ENCODE measurements at places on chromosomes 6 and 20.

GRCh38 chr20:45965169-45966002, 6.6 kb downstream of the ZNF335 start:
- DNase-seq: no peak

DNA sequence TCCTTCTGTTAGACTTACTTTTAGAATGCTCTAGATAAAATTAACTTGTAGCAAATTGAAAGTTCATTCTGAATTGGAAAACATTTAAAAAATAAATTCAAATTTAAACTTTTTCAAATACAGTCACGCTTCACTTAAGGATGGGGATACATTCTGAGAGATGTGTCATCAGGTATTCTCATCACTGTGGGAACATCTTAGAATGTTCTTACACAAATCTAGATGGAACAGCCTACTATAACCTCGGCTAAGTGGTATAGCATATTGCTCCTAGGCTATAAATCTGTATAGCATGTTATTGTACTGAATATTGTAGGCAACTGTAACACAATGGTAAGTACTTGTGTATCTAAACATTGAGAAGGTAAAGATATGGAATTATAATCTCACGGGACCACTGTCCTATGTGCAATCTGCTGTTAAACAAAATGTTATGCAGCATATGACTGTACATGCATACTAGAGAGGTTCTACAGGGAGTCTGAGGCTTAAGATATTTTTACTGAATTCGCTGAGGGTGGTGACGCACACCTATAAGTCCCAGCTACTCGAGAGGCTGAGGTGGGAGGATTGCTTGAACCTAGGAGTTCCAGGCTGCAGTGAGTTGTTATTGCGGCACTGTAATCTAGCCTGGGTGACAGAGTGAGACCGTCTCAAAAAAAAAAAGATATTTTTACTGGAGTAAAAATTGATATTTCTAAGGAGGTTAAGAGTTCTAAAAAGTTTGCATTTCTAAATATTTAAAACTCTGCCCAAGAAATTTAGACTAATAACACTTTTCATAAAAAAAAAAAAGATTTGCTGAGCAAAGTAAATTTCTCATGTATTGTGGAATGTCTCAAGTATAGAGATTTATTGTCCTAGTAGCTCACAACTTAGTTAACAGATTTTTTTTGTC, 87.3 kb upstream of the TULP1 start:
- DNase-seq: no peak

DNA sequence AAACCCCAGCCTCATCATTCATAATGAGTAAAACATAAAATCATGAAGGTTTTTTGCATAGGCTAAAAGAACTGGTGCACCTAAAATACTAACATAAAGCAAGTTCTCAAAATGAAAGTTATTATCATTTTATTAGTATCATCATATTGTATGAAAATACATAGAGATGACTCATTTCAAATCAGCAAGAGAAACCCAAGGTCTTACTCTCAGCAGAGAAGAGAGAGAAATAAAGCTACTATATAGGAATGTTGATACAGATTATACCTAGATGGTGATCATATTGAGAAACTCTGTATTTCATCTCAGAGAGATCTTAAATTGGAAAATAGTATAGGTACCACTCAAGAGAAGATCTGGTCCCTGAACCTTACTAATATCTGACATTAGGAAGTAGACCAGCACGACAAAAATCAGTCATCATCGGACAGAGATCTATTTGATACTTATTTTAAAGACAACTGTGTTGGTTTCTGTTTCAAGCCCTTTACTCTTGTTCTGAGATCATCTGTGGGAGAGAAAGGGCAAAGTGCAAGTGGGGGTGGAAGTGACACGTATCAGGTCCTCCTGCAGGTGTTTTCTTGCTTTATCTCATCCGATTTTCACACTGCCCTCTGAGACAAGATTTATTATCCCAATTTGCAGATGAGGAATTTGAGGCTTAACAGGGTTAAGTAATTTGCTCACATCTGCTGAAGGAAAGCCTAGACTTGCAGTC, 532.3 kb downstream of the MAFB start:
- no peak for DNase-seq

DNA sequence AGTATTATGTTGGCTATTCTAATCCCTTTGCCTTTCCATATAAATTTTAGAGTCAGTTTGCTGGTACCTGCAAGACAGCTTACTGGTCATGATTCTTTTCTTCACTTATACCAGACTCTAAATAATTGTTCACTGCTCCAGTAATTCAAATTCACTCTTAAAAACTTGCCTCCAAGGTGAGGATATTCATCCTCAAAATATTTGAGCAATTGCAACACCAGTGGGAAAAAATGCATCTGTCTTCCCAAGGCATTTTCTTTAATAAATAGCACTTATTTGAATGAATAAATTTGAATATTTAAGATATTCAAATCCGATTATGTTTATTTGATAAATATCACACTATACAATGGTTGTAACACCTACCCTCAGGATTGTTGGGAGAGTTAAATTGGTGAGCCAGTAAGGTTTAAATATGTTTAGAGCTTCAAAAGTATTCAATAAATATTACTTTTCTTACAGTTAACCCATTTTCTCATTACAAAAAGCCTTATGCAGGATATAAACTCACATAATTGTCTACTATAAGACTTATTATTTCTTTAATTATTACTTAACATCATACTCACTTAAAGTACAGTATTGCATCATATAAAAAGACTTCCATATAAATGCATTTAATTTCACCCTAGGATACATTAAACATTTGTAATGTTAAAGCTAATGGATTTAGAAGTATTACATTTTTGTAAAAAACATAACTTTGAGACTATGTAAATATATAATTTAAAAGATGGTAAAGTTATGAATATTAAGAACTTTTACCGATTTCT, 285.6 kb downstream of the SAMD5 start:
- DNase-seq: no peak

DNA sequence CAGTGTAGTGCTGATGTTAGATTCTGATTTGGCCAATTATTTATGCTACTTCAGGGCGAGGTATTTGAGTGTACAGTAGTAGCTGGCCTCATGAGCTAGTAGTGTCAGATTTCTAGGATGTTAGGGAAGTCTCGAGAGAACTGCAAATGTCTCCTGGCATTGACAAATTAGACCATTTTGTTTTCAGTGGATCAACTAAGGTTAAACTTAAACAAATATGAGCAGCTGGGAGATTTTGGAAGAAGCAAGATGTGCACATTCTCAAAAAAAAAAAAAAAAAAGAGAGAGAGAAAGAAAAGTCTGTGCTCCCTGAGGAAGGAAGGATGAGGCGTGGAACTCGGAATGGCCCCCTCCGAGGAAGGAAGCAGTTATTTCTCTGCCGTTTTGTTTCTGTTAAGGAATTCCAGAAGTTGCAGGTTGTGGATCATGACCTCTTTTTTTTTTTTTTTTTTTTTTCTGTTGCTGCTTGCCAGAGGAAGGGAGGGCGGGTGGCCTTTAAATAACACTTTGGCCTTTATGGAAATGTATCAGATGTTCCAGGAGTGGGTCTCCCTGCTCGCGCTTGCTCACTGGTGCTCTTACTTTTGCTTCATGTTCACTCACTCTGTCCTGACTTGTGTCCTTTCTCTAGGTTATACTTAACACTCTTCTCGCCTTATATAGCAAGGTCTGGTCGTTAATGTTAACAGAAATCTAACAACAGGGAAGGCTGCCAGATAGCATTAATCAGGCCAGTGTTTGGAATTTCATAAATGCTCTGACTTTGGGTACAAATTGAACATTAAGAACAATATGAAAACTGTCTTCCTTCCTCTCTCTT, 124.4 kb downstream of the TCP11 start:
- DNase-seq: no peak

DNA sequence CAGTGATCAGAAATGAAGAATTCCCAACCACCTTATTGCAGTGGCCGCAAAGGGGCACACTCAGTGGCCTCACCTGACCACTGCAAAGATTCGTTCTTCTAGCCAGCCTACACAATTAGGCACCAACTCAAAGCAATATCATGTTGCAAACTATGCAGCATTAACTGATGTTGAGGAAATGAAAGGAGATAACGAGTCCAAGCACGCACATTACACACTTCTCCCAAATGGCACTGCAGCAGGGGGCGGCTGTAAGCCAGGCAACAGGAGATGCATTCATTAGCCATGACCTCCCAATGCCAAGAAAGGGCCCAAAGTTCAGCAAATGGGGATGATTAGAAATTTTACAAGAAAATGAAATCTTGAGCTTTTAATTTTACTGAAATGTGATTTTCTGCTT, 39.3 kb downstream of the ATXN1 start:
- no peak for DNase-seq

DNA sequence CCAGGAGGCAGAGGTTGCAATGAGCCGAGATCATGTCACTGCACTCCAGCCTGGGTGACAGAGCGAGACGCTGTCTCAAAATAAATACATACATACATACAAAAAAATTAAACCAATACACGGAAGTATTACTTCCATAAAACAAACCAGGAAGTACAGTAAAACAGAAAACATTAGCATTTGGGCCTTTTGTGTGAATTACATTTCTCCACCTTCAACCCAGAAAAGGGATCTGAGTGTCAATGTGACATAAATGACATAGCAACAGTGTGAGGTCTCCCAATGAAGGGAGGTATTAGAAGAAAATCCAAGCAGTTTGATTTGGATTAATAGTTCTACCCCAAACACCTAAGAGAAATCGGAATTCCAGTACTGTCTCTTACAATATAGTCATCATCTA, 10.1 kb downstream of the CSNK2A1 start:
- no peak for DNase-seq

- DNase-seq: no peak
Measured at GRCh38 chr6:105458551-105458950, 55.7 kb upstream of the PREP start.

DNA sequence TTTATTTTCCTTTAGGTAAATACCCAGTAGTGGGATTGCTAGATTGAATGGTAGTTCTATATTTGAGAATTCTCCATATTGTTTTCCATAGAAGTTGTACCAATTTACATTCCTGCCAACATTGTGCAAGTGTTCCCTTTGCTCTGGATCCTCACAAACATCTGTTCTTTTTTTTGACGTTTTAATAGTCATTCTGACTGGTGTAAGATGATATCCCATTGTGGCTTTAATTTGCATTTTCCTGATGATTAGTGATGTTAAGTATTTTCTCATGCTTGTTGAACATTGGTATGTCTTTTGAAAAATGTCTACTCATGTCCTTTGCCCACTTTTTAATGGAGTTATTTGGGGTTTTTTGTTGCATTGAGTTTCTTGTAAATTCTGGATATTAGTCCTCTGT, 85.6 kb downstream of the UBE3D start:
- no peak for DNase-seq

GRCh38 chr6:44539701-44540355, 152.3 kb downstream of the CDC5L start:
- no peak for DNase-seq

GRCh38 chr6:138101946-138102731, 5.1 kb downstream of the PERP start:
- no peak for DNase-seq

GRCh38 chr6:169292338-169293124, 38.9 kb upstream of the THBS2 start:
- no peak for DNase-seq

- DNase-seq: no peak
Measured at GRCh38 chr6:68572975-68573374, 62.1 kb upstream of the ADGRB3 start.

- DNase-seq: no peak
Measured at GRCh38 chr6:155628306-155628705, 172.7 kb upstream of the NOX3 start.

DNA sequence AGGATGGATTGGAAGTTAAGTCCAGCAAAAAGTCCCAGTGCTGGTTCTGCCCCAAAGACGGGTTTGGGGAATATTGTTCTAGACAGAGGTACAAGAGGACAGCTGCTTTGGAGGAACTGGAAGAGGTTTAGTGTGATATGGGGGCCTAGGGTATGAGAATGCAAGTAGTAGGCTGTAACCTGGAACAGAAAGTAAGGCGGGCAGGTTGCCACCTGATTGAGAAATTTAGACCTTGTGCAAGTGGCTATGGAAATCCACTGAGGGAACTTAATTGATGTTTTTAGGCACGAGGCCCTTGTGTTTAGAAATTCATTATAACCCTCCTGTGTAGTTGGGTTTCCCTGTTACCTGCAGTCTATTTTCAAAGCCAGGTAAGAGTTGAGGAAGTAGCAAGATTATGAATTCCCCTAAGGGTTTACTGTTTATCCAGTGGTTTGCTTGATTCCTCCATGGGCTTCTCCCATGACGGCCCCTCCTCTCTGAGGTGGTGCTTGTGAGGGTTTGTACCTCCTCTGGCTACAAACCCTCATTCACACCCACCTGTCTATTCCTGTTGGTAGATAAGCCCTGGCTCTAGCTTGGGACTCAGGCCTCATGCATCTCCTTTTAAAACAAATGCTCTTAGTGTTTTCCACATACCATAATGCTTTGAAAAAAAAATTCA, 42.0 kb upstream of the BCAS1 start:
- no peak for DNase-seq
